Mucosa of gallbladder (tissue), 1 donor: ENCODE measurements at places on chromosomes 3 and 15. TPM values are rescaled to one million over a fixed set of nuclear protein-coding genes. Genes with fewer than 3 reads are reported as not detected.

DNA sequence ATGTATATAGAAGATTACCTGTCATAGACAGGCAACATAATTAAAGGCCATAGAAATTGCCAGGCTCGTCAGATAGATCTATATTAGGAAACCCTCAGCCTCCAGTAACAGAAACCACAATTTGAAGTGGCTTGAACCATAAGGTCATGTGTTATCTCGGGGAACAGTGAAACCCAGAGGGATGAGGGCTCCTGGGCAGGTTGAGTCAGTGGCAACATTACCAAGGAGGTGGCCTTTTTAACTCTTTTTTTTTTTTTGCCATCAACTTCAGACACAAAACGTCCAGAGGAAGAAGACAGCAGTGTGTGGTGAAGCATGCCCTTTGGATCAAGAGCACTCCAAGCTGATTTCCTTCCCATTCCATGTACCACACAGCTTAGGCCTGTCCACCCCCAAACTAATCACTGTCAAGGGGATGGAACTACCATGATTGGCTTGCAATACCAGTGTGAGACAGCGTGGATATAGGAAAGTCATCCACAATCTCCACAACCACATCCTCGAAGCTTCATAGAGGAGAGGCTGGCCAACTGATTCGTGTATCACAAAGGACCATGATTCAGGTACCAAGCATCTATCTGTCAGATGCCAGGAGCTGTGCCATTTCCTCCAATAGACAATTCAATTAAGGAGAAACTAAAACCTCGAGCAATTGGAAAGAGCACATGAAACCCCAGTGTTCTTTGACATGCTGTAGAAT lies 999 bp upstream of the KIF7 start:
- DNase-seq: no peak

DNA sequence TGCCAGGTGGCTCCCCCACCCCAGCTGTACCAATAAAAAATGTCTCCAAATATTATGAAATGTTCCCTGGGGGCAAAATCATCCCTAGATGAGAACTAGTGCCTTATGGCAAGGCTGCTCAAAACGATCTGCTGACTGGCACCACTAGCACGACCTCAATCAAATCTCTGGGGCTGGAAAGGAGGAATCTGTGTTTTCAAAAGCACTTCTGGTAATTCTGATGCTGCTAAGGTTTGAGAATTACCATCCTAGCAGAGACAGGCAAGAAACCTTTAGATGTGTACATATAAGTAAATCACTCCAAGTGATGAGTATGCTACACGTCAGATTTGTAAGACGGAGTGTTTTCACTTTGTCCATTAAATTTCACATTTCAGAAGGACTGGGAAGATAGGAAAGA lies 360.1 kb upstream of the THRB start:
- DNase-seq: no peak

GRCh38 chr3:123315271-123315595 lies 113.5 kb downstream of the SEC22A start:
- DNase-seq: no peak

- DNase-seq: no peak
These were observed 54.0 kb upstream of the GADL1 start for GRCh38 chr3:30948426-30948825.

The GOLGA8J gene
- total RNA-seq: not detected

GRCh38 chr3:105513042-105513441 lies 146.3 kb downstream of the ALCAM start:
- no peak for DNase-seq
